ENCODE measurements at places on chromosomes 2 and 18.

DNA sequence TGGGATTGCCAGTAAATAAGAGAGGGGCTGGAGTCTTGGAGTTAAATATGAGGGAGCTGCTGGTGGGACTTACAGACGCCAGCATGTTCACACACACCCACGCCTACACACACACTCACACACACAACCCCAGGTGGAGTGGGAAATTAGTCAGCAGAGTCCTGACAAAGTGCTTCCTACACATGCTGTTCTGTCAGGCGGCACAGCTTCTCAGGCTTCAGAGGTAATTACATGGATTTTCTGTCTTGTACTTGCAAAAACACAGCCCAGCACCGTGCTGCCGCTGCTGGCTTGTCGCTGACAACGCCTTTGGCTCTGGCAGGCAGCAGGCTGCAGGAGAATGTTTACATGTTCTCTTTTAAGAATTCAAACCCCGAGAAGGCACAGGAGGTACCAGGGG lies 1186.3 kb upstream of the CELF4 start:
- no peak for DNase-seq

DNA sequence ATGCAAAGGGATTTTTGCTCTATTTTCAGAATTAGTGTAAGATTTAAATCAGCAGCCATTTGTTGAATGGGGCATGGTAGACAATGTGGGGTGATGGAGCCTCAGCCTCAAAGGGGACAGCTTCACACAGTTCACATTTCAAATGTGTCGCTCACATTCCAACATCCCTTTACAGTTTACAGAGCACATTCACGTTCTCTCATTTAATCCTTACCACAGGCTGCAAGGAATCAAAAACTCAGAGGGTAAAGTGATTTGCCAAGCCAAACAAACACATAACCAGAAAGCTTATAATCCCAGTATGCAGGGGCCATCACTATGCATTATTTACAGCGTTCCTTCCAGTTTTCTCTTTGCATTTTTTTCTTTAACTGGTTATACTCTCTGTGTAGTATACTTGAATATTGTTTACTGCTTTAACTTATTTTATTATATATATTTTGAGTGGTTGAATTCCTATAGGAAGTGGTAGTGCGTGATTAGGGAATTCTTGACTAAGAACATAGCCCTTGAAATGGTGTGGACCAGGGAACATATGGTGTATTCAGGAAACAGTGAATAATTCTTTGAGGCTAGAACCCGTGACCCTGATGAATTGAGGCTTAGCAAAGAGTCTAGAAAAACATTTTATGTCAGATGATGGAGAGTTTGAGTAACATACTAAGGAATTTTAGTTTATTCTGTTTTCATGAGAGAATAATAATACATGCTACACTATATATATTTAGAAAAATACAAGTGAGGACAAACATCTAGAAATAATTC lies 18.1 kb upstream of the TAF1B start:
- DNase-seq = no peak

DNA sequence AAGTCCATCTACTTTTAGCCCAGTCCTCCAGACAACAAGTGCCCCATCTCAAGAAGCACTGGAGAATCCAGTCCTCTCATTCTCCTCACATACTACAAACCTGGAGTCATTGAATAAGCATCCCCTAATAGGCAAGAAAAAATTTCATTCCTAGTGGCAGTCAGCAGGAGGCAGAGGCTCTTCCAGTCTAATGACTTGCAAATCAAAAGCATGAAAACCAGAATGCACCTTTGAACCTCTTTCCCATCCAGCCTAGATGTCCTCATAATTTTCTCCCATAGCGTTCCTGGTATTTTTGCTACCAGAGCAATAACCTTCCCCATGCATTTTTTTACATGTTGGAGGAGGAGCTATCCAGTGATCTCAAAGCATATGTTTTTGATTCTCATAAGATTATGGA lies 252.6 kb downstream of the TTC32 start:
- peak; percentile 21 for DNase-seq

GRCh38 chr2:42296226-42296625 lies 64.8 kb downstream of the COX7A2L start:
- DNase-seq = no peak

GRCh38 chr18:62979176-62979575 lies 263.8 kb downstream of the PHLPP1 start:
- DNase-seq = peak; percentile 24

- DNase-seq = no peak
Measured at GRCh38 chr2:23077596-23077995, 307.4 kb upstream of the KLHL29 start.

DNA sequence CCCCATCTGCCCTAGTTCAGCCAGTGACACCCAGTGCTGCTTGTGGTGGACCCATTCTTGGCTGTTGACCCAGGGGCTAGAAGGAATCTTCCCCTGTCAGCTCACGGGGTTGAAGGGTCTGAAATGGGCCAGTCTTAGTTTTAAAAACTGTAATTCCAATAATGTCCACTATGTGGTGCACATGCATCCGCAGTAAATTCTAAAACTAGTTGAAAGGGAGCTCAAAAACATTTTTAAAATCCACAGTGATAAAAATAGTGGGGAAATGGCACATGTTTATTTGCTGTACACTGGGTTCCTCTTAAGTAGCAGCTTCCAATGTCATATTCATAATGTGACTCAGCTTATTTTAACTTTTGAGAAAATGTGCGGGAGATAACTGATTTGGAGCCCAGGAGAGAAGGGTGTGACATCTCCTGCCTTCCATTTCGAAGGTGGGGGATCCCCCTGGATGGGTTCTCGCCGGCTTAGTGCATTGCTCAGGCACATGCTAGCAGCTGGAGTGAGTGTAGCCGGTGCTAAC lies 32.8 kb downstream of the GRHL1 start:
- peak; percentile 50 for DNase-seq

- no peak for DNase-seq
Measured at GRCh38 chr2:177667626-177668025, 275.1 kb downstream of the AGPS start.

- DNase-seq = no peak
Measured at GRCh38 chr2:155600296-155600695, 732.2 kb downstream of the NR4A2 start.

GRCh38 chr2:119158563-119159347 lies at the start of gene C1QL2:
Gene C1QL2 (minus strand): TSS chr2:119158751. CDS start chr2:119158269, 482 bp downstream.
- DNase-seq = no peak

DNA sequence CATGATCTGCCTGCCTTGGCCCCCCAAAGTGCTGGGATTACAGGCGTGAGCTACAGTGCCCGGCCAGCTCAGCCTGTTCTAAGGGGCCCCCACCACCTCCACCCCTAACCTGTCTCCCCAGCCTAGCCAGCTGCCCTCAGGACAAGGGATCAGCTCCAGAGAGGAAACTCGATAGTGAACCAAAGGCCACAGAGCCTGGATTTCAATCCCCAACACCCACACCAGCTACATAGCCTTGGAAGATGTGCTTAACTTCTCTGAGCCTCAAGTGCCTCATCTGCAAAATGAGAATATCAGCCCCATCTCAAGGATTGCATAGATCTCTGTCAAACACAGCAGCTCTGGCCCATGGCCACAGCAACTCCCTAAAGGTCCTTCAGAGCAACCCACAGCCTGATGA lies 32.0 kb downstream of the BIN1 start:
- DNase-seq = no peak

- DNase-seq = no peak
Measured at GRCh38 chr2:185644828-185645227, 93.8 kb upstream of the FSIP2 start.

DNA sequence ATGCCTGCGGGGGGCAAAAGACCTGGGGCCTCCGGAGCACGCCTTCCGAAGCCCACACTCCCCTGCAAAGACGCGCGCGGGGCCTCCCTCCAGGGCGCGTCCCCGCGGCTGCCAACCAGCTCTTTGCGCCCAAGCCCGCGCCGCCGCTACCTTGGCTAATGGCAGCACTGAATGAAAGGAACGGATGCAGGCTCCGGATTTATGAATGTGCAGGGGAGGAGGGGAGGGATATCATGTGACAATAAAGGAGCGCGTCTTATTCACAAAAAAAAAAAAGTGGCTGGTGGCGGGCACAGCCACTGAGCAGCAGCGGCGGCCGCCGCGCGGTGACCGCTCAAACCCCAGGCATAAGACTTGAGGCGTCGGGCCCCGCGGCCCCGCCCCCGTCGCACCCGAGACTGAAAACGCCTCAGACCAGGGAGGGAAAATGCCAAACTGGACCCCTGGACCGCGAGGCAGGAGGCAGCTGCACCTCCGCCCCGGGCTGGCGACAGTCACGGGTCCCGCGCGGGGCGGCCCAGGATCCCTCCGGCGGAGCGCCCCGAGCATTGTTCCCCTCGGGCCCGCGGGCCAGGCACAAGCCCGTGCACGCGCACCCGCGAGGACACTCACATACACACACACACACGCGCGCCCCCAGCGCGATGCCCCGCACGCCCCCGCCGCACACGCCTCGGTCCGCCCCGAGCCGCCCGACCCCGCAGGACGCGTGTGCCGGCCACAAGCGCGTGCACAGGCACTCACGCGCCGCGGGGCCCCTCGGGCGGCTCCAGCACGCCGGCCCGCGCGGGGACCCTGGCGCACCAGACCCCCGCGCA lies 1.6 kb downstream of the SPRED2 start:
- DNase-seq = peak; percentile 57

GRCh38 chr2:46704041-46704440 lies 211.6 kb downstream of the MCFD2 start:
- DNase-seq = no peak

GRCh38 chr2:242040681-242041080 lies 171.2 kb downstream of the RTP5 start:
- no peak for DNase-seq

All from GM03348 (cell line).